H4 (cell line): ENCODE measurements at places on chromosomes 5 and 9. TPM values are rescaled to one million over a fixed set of nuclear protein-coding genes. Genes with fewer than 3 reads are reported as not detected.

DNA sequence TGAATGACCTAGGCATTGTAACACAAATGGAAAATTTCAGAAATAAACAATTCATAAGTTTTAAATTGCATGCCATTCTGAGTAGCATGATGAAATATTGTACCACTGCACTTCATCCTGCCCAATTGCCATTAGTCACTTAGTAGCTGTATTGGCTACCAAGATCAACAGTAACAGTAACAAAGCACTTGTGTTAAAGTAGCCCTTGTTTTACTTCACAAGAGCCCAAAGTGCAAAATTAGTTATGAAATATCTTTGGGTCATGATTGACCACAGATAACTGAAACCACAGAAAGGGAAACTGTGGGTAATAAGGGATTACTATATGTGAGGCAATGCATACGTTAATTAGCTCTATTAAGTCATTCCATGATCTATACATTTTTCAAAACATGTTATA is 33.3 kb upstream of the RORB start:
- no peak for DNase-seq

ECM2 gene
- total RNA-seq: 2.0 and 5.2 TPM in 2 replicates

- peak; percentile 10 for DNase-seq
Measured at GRCh38 chr5:132505641-132506040, 15.1 kb upstream of the IRF1 start.

- no peak for DNase-seq
Measured at GRCh38 chr9:22278426-22278825, 168.2 kb upstream of the DMRTA1 start.
